Heart right ventricle (tissue), 16 donors: ENCODE measurements at places on chromosomes 6 and 20. TPM values are rescaled to one million over a fixed set of nuclear protein-coding genes. Genes with fewer than 3 reads are reported as not detected.

The PROKR2 gene
- polyA plus RNA-seq, result not detected

The SMPDL3A gene
- 5.4 TPM for polyA plus RNA-seq

The SLC32A1 gene
- not detected for polyA plus RNA-seq

The DBNDD2 gene
- 353 TPM for polyA plus RNA-seq

The DNAH8 gene
- not detected for polyA plus RNA-seq

The HTR1E gene
- not detected for polyA plus RNA-seq
